Cardiac fibroblast (primary cell): ENCODE measurements at places on chromosomes 1 and 21.

DNA sequence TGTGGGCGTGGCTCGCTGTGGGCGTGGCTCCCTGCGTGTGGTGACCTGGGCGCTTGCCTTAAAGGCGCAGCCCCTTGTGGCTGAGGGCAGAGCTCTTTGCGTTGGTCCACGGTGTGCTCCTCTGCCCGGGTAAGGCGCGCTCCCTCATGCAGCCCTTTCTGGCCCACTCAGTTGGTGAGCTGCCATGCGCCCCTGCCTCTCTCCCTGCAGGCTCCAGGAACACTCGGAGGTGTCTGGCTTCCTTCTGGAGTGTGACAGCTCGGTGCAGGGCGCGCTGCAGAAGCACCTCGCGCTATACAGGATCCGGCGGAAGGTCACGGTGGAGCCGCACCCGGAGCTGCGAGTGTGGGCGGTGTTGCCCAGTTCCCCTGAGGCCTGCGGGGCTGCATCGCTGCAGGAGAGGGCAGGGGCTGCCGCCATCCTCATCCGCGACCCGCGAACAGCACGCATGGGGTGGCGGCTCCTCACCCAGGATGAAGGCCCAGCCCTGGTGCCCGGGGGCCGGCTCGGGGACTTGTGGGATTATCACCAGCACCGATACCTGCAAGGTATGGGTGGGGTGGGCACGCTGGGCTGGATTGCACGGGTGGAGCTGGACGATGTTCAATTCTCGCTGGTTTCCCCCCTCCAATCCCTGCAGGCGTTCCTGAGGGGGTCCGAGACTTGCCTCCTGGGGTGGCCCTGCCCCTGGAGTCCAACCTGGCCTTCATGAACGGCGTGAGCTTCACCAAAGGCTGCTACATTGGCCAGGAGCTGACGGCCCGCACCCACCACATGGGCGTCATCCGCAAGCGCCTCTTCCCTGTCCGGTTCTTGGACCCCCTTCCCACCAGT lies 9.1 kb downstream of the IBA57 start:
- DNase-seq: no peak

DNA sequence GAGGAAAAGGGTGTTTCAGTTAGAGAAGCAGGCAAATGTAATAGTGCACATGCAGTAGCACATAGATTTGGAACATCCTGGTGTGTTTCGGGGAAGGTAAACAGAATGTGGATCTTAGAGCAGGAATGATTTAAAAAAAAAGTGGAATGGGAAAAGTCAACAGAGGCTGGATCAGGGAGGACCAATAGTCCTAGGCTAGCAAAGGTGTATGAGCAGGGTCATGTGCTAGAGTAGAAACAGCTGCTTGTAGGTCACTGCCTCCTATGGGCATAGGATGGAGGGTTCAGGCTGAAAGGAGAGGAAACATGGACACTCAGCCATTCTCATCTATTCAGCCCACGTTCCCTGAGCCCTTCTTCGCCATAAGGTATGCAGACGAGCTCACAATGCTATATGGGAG lies 3.7 kb upstream of the KPNA6 start:
- DNase-seq: no peak

DNA sequence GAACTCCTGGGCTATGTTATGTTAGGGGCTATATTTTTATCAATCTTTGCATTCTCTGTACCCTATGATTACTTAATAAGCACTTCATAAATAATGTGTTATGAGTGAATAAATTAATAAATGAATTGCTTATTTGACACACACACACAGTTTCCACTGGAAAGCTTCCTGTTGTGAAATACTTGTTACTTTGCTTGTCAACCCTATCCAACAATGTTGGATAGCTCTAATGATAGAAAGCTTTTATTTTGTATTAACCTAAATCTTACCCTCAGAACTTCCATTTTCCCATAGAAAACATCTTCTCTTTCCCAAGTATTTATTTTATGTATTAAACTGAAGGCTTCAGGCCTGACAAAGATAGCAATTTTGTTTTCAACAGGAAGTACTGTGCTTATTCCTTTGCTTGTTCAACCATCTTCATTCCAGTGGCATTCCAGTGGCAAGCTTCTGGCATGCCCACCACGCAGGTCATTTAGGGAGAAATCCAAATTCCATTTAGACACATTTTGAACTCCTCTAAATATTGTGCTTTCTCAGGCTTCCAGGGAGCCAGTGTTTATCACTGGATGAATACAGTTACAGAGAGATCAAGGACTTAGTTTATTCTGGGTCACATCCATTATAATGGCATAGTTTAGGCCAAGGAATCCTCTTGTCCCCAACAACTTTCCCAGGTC lies 134.4 kb downstream of the TGFB2 start:
- peak; percentile 84 for DNase-seq

DNA sequence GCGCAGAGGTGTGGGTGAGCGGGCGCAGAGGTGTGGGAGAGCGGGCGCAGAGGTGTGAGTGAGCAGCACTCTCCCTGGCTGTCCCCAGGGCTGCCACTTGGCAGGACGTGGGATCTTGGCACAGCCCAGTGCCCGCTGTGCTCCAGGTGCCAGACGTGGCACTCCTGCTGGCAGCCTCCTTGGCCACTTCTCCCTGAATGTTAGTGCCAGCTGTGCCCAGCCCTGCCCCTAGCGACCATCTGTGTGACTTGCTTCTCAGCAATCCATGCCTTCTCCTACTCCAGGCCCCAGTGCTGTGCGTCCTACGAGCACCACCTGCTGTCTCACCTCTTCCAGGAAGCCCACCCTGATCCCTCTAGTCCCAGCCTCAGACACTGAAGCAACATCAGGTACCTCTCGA lies 30.5 kb downstream of the KRTAP10-1 start:
- no peak for DNase-seq

- peak; percentile 43 for DNase-seq
Measured at GRCh38 chr1:150233359-150234308, 2.3 kb downstream of the ANP32E start.

- DNase-seq: peak; percentile 7
Measured at GRCh38 chr1:239912471-239912870, 179.2 kb upstream of the FMN2 start.

GRCh38 chr1:10210841-10211804 lies 753 bp downstream of the KIF1B start:
- peak; percentile 97 for DNase-seq

DNA sequence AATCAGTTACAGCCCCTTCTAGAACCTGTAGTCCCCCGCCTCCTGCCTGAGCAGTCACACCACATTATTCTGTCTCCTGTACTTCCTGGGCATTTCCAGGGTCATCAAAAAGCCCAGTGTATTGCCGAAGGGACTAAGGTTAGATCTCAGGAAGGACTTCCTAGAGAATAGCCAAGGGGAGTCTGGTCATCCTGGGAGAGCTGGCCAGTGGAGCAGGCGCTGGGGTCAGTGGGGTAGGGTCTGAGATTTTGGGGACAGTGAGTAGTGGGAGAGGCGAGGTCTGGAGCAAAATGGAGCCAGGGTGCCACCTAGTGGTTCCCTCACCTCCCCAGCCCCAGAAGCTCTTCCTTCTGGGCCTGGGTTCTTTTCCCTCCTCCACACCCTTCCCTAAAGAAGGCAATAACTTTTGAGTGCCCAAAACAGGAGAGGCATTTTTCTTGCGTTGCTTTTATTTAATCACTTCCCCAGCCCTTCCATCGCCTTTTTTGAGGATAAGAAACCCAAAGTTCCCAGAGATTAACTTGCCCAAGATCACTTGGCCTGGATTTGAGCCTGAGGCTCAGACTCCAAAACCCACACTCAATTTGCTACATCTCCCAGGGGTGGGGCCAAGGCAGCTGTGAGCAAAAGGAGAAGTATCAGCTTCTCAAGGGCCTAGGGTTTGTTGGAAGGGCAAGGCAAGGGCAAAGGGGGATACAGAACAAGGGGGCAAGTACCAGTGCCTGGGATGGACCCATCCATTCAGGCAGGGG lies 7.3 kb upstream of the PMVK start:
- DNase-seq: no peak
